ENCODE measurements at places on chromosomes 12 and 14. TPM values are rescaled to one million over a fixed set of nuclear protein-coding genes. Genes with fewer than 3 reads are reported as not detected.

DNA sequence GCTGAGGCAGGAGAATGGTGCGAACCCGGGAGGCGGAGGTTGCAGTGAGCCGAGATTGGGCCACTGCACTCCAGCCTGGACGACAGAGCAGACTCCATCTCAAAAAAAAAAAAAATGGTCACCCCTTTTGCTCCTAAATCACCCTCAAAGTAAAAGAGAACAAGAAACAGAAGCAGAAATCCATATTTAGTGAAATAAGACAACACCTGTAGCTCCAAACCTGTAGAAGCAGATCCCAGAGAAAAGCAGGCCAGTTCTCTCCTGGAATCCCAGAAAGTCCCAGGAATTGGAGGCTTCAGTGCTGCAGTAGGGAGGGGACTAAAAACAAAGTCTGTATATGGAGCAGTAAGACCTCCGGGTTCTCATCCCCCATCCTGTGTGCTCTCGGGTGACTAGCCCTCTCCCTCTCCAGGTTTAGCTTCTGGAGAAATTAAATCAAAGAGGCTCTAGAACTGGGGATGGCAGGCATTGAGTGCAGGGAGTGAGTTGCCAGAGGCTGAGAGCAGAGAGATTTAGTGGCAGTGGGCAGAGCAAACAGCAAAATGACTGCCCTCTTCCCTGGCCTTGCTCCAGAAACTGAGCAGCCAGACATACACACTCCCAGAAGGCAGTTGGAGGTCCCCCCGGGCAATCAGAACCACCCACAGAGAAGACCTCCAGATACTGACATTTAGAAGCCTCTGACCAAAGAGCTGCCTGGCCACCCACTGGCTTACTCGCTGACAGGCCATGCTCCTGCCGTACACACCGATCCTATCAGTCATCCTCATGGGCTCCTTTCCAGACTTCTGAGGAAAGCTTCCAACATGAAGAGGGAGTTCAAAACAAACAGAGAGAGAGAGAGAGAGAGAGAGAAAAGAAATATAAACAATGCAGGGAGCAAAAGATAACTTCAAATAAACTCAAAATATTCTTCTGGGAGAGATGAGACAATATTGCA, 6.3 kb upstream of the MLXIP start:
- no peak for DNase-seq

- DNase-seq: peak; percentile 65
Measured at GRCh38 chr14:69543341-69544115, 31.1 kb downstream of the CCDC177 start.

DNA sequence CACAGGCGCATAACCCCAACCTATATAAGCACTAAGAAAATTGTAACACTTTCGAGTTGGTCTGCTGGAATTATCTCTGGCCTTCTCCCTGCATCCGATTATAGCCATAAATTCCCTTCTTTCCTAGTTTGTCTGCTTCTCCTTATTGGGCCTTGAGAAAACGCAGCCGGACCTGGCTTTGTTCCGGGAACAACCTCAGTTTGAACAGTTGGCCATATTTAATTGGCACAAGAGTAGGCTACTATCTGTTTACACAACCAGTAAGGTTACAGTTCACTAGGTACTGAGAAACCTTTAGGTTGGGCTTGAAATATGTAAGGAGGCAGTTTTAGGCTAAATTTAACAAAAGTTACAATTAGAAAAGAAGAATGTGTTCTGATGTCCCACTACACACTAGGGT, 176.1 kb downstream of the IPO8 start:
- DNase-seq: no peak

- no peak for DNase-seq
Measured at GRCh38 chr14:68757618-68758081, 35.2 kb downstream of the ZFP36L1 start.

DNA sequence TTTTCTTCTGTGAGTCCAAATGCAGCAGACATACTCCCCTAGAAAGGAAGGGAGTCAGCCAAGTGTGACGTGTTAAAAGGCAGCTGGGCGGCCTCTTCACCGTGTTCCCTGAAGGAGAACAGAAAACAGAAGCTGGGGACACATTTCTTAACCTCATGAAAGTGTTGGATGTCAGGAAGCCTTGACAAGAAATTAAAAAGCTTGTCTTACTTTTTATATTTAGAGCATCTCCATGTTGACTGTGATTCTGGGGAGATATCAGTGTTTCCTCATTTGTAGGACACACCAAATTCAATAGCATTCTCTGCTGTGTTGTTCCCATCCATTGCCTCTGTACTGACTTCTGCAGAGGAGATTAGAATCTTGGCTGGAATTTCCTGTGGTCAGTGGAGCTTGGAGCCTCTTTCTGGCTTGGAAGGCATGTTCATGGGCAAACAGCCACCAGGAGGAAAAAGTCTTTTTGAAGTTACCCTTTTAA, 93.7 kb downstream of the RMST start:
- DNase-seq: no peak

The PAH gene
- not detected for total RNA-seq

DNA sequence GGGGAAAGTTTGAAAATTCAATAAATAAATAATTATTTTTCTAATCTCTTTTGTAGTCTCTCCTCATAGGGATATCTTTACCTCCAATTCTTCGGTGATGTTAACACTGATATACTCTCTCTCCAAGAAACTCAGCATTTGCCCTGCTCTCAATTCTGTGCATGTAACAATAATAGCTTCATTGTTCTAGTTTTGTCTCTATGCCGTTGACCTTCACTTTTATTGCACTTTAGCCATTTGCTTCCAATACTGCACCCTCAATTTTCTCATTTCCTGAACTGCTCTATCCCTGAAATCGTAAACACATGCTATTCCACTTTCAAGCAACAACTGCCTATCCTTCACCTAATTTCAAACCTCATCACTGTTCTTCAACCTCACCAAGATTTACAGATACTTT, 645.0 kb downstream of the C12orf50 start:
- DNase-seq: no peak

DNA sequence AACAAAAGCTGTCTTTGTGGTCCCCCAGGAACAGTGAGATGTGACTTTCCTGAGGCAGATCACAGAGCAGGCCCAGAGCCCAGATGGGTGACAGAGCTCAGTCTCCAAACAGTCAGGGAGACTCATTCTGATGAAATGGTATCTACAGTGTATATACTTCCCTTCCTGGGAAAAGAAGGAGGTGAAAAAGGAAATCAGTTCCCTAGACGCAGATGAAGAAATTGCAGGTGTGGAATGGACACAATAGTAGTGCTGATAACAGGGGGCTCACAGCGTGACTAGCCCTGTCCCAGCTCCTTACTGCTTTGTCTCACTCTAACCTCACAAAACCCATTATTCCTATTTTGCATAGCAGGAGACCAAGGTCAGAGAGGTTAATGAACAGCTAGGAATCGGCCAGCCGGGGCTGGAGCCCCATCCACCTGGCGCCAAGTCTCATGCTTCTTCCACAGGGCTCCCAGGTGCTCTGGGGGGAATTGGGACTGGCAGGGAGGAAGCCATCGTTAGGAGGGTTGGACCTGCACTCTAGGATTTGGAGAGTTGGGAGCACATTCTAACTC, 11.9 kb downstream of the KCNH3 start:
- no peak for DNase-seq

GRCh38 chr12:132807295-132808092, 21.2 kb downstream of the GOLGA3 start:
- no peak for DNase-seq

DNA sequence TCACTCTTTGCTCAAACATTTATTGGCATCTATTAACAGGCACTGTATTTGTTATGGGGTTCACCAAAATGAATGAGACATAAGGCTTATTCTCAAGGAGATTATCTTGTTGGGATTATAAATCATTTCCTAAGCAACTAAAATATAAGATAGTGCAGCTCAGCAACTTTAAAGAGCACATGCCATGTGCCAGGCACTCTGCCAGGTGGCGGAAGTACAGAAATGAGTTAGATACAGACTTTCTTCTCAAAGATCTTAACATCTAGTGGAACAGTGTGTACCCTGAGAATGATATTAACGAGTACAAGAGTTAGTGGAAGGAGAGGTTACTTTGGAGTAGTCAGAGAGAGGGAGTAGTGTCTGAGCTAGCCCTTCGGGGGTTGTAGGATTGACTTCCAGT, 28.4 kb upstream of the TOMM20L start:
- no peak for DNase-seq

DNA sequence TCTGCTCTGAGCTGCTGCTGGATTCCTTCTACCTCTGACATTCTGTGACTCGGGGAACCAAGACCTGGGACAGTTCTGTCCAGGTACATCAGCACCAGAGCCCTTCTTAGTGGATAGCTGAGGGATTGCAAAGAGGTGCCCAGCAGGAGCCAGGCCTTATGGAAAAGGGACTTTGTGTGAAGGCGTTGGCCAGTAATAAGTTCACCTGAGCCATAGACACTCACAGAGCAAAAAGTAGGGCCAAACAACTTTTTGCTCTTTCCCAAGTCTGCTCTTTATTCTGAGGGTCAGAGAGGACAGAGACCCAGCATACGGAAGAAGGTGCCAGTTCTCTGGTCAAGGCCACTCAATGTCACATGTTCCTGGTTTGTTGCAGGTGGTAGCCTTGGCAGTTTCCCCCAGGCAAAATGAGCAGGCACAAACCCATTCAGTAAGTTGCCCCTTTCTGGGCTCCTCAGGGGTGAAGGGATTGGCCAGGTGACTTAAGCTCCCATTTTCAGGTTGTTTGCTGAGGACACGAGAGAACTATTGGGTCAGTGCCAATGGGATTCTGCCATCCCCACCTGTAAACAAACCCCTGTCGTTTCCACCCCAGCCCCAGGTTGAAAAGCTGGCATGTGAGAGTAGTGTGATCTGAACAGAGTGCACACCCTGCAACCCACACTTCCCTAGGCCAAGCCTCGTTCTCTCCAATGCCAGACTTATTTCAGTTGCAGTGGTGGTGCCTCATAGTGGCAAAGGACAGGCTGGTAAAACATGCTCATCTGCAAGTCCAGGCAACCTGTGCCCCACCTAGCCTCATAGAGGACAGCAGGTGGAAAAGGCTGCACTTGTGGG, 150.3 kb downstream of the SMOC1 start:
- DNase-seq: no peak

GRCh38 chr14:79375356-79375755, 835.9 kb downstream of the DIO2 start:
- DNase-seq: no peak

- no peak for DNase-seq
Measured at GRCh38 chr12:3651585-3652424, 101.1 kb downstream of the CRACR2A start.

DNA sequence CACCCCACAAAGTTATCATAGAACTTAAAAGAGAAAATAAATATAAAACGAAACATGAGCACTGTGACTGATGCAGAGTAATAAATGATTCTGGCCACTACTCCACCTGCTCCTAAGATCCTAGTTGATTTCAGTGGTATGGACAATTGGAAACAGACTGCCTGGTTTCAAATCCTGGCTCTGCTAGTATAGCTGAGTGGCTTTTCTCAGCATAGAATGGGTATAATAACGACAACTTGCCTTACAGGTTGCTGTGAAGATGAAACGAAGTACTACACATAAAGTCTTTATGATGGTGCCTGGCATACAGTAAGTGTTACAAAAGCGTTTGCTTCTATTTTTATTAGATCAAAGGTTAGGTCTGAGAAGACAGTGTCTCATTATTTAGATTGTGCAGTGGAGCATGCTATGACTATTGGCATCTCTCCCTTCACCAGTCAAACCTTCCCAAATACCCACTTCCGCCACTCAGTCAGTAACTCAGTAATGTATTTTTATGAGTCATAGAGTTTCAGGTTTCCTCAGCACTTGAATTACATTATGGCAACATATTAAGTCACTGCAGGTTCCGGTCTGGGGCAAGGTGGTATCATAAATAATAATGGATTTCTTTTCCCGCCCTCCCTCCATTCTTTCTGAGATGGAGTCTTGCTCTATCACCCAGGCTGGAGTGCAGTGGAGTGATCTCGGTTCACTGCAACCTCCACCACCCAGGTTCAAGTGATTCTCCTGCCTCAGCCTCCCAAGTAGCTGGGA, 29.7 kb upstream of the NR2C1 start:
- peak; percentile 62 for DNase-seq

GRCh38 chr12:44618946-44619345, 257.2 kb downstream of the NELL2 start:
- no peak for DNase-seq

The EMP1 gene
- 3.1 TPM for total RNA-seq

The EML5 gene
- 2.7 TPM for total RNA-seq

- peak; percentile 93 for DNase-seq
Measured at GRCh38 chr14:21868442-21869046, 194.9 kb upstream of the OR4E1 start.

GRCh38 chr14:23047034-23047634, 5.1 kb downstream of the PSMB11 start:
- DNase-seq: no peak

- DNase-seq: no peak
Measured at GRCh38 chr12:24393071-24393470, 443.6 kb upstream of the SOX5 start.

The NINJ2 gene
- total RNA-seq: 2.2 TPM

GRCh38 chr12:49471557-49471956, 67.3 kb upstream of the KCNH3 start:
- DNase-seq: no peak

DNA sequence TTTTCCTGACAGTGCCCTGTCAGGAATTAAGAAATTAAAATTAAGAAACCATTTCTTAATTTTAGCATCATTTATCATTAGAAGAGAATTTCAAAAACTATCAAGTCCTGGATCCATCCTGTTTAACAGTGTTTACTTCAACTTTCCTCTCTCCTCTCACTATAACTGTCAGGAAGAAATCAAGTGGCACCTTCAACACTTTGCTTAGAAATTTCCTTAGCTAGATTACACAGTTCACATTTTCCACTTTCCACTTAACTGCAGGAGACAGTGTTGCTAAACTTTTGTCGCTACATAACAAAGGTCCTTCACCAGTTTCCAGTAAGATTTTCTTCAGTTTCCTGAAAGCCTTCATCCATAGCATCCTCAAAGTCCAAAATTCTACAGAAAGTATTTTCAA, 21.9 kb upstream of the OR10P1 start:
- no peak for DNase-seq

DNA sequence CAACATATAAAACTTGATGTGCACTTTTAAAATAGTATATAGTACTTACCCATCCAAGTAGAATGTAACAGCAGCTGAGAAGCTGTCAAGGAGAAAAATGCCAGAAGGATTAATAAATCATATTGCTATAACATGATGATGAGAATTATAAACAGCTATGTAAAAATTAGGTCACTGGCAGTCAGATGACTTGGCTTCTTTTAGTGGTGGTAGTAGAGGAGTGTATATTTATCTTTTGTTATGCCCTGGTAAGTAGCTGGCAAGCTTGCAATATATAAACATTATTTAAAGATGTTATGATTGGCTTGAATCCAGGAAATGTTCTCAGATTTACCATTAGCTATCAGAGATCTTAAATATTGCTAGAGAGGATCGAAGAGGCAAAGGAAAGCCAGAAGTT, 471.0 kb upstream of the MGAT4C start:
- DNase-seq: no peak

GRCh38 chr12:5000658-5001385, 42.9 kb upstream of the KCNA5 start:
- DNase-seq: no peak

GRCh38 chr12:19242581-19242980, 113.0 kb downstream of the PLEKHA5 start:
- DNase-seq: no peak

- no peak for DNase-seq
Measured at GRCh38 chr12:114480337-114481199, 74.6 kb upstream of the TBX5 start.

- no peak for DNase-seq
Measured at GRCh38 chr14:93950948-93951634, 23.9 kb downstream of the FAM181A start.

All from activated CD8-positive, alpha-beta T cell treated with anti-CD3 and anti-CD28 coated beads for 36 hours (primary cell).